Small intestine (tissue), 16 donors: ENCODE measurements at places on chromosomes 7 and 10.

- peak; percentile 65 for DNase-seq
Observed at GRCh38 chr10:99630433-99630832, 10.2 kb upstream of the SLC25A28 start.

GRCh38 chr7:70098905-70099672, 500.8 kb downstream of the AUTS2 start:
- no peak for DNase-seq

GRCh38 chr10:27745732-27746396, at the start of gene MKX:
Gene MKX, minus strand, starts transcription at chr10:27745819. Its CDS starts 2,404 bp downstream, at chr10:27743415.
- DNase-seq: peak; percentile 67

- no peak for DNase-seq
Observed at GRCh38 chr7:27116962-27117886, 13.3 kb downstream of the HOXA4 start.

GRCh38 chr7:103919272-103919868, 70.1 kb downstream of the RELN start:
- DNase-seq: no peak
